NCI-H1092 (cell line): ENCODE measurements at places on chromosomes 5 and 9.

DNA sequence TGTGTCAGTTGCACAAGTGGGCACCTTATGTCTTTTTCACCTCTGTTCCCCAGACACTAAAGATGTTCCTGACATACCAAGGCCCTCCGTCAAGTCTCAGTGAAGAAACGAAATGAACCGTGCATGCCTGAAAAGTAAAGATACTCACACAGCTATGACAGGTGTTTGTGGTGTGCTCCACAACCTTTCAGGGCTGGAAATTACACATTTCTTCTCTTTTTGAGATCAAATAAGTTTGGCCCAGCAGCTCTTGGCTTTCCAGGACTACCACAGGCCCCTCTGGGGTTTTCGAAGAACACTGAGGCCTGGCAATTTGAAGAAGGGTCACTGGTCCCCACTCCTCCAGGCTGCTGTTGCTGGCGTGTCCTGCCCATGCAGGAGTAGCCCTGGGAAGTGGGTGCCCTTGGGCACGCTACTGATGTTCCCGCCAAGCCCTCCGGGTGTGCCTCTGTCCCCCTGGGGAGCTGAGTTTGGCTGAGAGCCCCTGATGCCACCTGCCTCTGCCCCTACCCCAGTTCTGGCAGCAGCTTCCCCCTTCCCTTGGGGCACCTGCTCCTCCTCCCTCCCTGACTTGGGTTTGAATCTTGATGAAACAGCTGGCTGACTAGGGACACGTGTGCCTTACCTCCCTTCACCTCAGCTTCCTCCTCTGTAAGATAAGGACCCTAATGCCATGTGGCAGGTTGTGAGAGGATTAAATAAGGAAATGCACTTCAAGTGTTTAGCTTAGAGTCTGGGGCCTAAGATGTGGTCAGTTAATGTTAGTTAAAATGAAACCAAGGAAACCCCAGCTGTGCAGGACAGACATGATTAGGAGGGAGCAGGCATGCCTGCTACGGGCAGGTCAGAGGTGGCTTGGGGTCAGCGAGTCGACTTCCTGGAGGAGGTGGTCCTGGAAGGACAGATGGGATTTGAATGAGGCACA lies 49.1 kb upstream of the GADD45G start:
- DNase-seq, result no peak

DNA sequence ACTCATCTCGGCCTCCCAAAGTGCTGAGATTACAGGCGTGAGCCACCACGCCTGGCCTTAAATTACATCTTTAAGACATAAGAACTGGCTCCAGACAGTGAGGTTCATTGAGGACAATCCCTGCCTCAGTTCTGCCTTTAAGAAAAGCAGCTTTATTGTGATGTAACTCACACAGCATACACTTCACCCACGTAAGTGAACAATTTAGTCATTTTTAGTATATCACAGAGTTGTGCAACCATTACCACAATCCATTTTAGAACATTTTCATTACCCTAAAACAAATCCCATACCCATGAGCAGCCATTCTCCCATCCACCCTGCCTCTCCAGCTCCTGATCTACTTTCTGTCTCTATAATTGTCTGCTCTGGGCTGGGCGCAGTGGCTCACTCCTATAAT lies 24.0 kb upstream of the LTC4S start:
- DNase-seq, result no peak

- no peak for DNase-seq
These were observed 22.3 kb downstream of the NCS1 start for GRCh38 chr9:130194378-130194932.

DNA sequence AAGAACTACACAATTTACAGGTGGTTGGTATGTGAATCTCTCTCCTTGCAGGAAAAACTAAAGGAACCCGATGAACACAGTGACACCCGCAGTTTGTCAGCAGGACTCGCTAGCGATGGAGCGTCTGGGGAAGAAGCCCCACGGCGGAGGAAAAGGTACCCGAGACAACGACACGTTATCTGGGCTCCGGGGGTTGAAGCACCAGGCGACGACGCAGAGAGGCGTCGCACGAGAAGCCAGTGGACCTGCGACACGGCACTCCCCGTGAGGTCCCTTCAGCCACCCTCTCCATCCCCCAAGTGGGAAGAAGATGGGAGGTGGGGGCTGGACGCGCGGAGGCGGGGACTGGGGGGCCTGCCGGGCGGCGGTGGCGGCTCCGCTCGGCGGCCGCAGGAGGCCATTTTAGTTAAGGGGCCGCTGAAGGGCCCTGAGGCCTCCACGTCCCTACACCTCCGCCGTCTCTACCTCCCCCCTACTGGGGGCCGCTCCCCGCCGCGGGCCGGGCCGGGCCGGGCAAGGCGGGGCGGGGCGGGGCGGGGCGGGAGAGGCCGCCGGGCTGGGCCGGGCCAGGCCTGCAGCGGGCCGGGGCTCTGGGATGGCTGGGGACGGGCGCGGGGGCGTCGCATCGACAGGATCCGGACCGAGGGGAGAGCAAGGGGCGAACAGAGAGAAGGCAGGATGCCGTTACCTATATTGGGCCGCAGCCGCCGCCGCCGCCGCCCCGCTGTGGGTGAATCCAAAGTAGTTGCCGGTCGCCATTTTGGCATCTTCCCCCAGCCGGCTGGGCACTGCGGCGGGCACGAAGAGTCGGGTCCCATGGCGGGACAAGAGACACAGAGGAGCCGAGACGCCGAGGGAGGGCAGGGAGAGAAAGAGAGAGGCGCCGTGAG lies 754 bp downstream of the ZFR start:
- DNase-seq, result no peak

- DNase-seq, result no peak
These were observed 345.8 kb downstream of the PDE4D start for GRCh38 chr5:59547731-59548130.

DNA sequence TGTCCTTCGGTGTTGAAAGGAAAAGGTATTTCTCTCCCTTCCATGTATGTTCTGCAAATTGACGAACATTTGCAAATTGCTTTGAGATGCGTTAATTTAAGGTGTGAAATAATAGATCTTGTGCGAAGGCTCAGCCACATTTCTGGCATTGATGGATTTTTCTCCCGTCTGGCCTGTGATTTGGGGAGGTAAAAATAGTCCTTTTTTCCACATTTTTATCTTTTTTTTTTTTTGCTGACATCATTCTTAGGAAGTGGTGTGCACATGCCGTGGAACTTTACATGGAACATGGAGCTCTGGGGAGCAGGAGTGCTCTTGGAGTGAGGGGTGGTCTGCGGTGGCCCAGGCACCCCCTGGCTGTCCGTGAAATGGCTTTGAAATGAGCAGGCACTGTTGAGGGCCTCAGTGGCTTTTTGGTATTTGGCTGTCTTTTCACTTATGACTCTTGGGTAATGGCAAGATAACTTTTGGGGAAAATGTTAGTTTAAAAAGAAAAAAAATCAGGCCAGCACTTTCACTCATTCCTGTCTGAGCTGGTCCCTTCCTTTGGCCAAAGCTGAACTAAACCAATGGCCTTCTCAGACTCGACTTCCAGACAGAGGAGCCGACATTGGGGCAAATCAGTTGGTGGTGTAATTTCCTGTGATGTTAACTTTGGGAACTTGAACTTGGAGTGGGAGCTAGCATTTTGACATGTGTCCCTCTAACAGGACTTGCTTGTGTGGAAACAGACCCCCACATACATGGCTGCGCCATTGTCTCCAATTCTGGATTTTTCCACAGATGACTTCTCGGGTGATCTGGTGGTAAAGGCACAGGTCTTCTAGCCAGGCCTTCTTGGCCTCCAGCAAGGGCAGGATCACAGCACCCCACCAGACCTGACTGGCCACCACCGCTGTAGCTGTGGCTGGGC lies 4.2 kb downstream of the NEK6 start:
- DNase-seq, result no peak

DNA sequence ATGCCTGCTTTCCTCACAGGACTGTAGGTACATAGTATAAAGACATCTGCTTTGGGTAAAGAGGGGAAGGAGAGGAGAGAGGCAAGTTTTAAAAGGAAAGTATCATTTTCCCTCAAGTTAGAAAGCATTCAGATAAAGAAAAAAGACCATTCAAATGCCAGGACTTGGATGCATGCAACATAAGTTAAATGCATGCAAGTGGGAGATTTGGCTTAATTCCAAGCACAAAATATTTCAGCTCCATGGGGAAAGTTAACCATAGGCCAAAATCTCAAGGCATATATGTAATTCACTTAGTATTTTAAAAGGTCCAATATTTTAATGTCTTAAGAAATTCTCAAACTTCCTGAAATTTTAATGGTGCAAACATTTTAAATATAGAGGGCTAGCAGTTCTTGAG lies 36.4 kb downstream of the POU5F2 start:
- no peak for DNase-seq

DNA sequence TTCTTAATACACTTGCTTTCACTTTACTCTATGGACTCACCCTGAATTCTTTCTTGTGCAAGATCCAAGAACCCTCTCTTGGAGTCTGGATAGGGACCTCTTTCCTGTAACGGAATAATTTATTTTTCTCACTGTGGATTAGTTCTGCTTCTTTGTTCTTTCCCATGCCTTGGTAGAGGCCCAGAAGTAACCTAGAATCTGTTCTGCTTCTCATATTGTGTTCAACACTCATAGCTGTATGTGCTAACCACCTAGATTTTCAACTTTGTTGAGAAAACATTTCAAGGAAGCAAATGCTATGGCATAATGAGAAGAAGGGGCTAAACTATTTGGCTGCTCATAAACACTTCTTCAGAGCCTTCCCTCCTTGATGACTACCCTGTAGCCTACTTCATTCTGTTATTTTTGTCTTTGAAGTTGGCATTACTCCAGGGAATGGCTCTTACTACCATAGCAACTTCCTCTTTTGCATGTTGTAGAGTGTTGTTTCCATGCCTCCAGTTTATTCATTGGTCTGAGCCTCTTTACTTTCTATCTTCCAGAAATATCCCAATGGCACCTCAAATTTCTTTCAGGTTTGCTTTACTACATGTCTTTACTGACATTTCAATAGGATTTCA lies 74.3 kb downstream of the KIAA0825 start:
- DNase-seq, result no peak

GRCh38 chr9:34124099-34124498 lies 2.4 kb downstream of the DCAF12 start:
- DNase-seq, result no peak

GRCh38 chr5:146041180-146041789 lies 64.1 kb downstream of the PLAC8L1 start:
- no peak for DNase-seq

GRCh38 chr5:84168841-84169240 lies 215.8 kb downstream of the EDIL3 start:
- no peak for DNase-seq

- DNase-seq, result no peak
These were observed 9.1 kb downstream of the SARDH start for GRCh38 chr9:133728856-133729616.

GRCh38 chr5:219460-219863 lies 1.3 kb downstream of the SDHA start:
- DNase-seq, result no peak

GRCh38 chr5:16712178-16712577 lies 95.4 kb upstream of the RETREG1 start:
- peak; percentile 43 for DNase-seq

GRCh38 chr9:112447283-112447761 lies 39.3 kb upstream of the KIAA1958 start:
- DNase-seq, result no peak

DNA sequence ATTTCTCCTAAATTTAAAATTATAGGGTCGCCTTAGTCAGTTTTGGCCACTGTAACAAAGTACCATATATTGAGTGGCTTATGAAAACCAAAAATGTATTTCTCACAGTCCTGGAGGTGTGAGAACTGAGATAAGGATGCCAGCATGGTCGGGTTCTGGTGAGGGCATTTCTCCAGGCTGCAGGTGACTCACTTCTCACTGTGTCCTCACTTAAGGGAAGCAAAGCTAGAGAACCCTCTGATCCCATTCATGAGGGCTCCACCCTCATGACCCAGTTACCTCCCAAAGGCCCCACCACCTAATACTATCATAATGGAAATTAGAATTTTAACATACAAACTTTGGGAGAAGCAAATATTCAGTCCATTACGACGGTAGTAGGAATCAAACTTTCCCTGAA lies 75.1 kb upstream of the FBN2 start:
- DNase-seq, result no peak

DNA sequence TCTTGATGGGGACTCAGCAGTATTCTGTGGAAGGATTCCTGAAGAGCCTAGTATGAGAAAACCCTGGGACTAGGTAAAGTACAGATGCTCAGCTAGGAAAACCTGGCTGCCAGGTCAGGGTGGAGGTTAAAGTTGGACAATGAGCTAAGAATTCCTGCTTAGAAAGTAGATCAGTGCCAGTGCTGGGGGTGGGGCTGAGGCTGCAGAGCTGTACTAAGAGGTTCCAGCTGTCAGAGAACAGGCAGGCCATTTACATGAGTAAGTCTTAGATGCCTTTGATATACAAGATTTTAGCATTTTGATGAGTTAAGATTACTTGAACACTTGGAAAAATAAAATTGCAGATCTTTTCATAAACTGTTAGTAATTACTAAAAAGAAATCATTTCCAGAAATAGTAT lies 332.3 kb upstream of the NUDT12 start:
- no peak for DNase-seq

DNA sequence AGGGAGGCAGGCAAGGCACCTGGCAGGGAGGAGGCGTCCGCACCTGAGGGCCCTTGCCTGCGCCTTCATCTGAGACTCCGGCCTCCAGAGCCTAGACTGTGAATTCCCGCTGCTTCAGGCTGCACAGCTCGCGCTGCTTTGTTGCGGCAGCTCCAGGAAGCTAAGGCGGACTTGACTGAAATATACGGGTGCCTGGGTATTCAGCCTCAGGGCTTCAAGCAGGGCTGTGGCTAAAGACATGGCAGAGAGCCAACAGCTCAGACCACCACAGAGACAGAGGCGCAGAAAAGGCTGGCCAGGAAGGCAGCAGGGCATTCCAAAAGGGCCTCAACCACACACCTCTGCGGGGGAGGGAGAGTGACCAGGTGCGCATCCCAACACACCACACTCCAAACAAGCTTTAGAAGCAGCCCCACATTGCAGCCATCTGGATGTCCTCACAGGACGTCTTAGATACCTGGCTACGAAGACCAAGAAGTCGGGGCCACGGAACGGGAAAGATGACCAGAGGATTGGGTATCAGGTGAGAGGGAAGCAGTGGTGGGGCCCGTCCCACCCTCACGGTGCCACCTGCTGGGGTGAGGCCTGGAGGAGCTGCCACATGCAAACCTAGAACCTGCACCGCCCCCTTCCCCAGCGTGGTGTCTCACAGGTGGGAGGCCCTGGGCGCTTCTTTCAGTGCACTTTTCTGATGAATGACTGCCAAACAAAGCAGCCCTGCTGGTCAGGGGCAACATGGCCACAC lies 1.7 kb upstream of the DPH7 start:
- no peak for DNase-seq

DNA sequence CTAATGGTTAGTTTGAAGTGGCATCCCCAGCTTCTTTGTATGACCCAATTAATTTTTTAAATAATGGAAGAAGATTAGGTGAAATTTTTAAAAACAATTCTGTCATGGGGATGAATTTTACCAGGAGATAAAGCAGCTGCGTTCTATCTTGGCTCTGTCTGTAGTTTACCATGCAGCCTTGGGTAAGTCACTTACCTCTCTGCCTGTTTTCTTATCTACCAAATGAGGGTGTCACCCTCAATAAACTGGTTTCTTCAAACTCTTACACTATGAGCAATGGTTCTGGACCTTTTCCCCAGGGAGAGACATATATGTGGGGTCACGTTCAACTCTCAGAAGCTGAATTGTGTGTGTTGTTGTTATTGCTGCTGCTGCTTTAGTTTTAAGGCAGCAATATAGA lies 71.7 kb downstream of the TEX10 start:
- DNase-seq, result no peak

GRCh38 chr5:179158556-179158955 lies 98.4 kb downstream of the ZNF354C start:
- no peak for DNase-seq
